ENCODE measurements at places on chromosomes 12 and 14. TPM values are rescaled to one million over a fixed set of nuclear protein-coding genes. Genes with fewer than 3 reads are reported as not detected.

OAS2 gene
- 19.4 TPM for total RNA-seq

LRRIQ1 gene
- 0.39 TPM for total RNA-seq

KRT73 gene
- total RNA-seq: not detected

SMIM41 gene
- total RNA-seq: not detected

SIX6 gene
- not detected for total RNA-seq

OTOGL gene
- total RNA-seq: 0.20 TPM

ADGRD1 gene
- total RNA-seq: not detected

MIP gene
- total RNA-seq: 0.29 TPM

PITPNM2 gene
- total RNA-seq: 2.6 TPM

CLEC1A gene
- total RNA-seq: 0.12 TPM

PROX2 gene
- total RNA-seq: not detected

SLC4A8 gene
- 0.78 TPM for total RNA-seq

CHPT1 gene
- total RNA-seq: 34.3 TPM

OVCH1 gene
- not detected for total RNA-seq

KLRB1 gene
- not detected for total RNA-seq

MDGA2 gene
- total RNA-seq: 0.12 TPM

GDF3 gene
- not detected for total RNA-seq

LRP1-AS gene
- not detected for total RNA-seq

AMIGO2 gene
- total RNA-seq: 22.9 TPM

TMEM63C gene
- not detected for total RNA-seq

TMEM233 gene
- 0.59 TPM for total RNA-seq

BICDL1 gene
- total RNA-seq: not detected

LRTM2 gene
- not detected for total RNA-seq

ERG28 gene
- total RNA-seq: 12.8 TPM

GAPDH gene
- 8,626 TPM for total RNA-seq

TSHR gene
- total RNA-seq: not detected

KRT79 gene
- 4.8 TPM for total RNA-seq

CACNA2D4 gene
- total RNA-seq: 0.24 TPM

TBX5 gene
- not detected for total RNA-seq

ABCD2 gene
- total RNA-seq: 0.10 TPM

CEP170B gene
- 5.9 TPM for total RNA-seq

CD163L1 gene
- 15.9 TPM for total RNA-seq

OR9K2 gene
- not detected for total RNA-seq

SIRT4 gene
- total RNA-seq: 1.9 TPM

CDKL1 gene
- total RNA-seq: 7.3 TPM

KRT3 gene
- not detected for total RNA-seq

SCAF11 gene
- 50.7 TPM for total RNA-seq

CCDC184 gene
- total RNA-seq: 0.24 TPM

BATF gene
- total RNA-seq: 3.9 TPM

ERP27 gene
- 0.10 TPM for total RNA-seq

HAL gene
- not detected for total RNA-seq

LRP6 gene
- total RNA-seq: 16.3 TPM

SRRM4 gene
- total RNA-seq: not detected

NRL gene
- total RNA-seq: 1.5 TPM

LALBA gene
- not detected for total RNA-seq

TAS2R30 gene
- total RNA-seq: 0.98 TPM

TAS2R14 gene
- 0.98 TPM for total RNA-seq

CLEC7A gene
- not detected for total RNA-seq

ATL1 gene
- total RNA-seq: 0.96 TPM

JAG2 gene
- not detected for total RNA-seq

KRT72 gene
- not detected for total RNA-seq

COX8C gene
- not detected for total RNA-seq

SP1 gene
- 29.3 TPM for total RNA-seq

KRT82 gene
- total RNA-seq: not detected

MIPOL1 gene
- total RNA-seq: 3.2 TPM

GALNT8 gene
- not detected for total RNA-seq

RIPK3 gene
- total RNA-seq: 1.3 TPM

Data from RPMI7951 (cell line).